Muscle of arm (tissue), 14 donors: ENCODE measurements at places on chromosomes 12 and 14.

- DNase-seq = no peak
Observed at GRCh38 chr14:19771895-19772430, 1.3 kb upstream of the OR4M1 start.

DNA sequence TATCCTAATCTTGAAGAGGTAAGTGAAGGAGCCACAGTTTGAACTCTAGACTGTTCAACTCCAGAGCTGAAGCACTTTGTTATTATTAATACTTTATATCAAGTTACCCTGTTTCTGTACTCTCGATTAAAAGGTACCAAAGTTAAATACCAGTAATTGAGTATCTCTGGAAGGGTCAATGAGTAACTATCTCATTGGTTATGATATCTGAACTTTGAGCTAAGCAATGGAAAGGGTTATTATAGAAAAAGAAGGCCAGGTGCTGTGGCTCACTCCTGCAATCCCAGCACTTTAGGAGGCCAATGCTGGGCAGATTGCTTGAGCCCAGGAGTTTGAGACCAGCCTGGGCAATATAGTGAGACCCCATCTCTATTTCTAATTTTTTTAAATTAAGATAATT, 9.9 kb downstream of the TMEM19 start:
- no peak for DNase-seq

DNA sequence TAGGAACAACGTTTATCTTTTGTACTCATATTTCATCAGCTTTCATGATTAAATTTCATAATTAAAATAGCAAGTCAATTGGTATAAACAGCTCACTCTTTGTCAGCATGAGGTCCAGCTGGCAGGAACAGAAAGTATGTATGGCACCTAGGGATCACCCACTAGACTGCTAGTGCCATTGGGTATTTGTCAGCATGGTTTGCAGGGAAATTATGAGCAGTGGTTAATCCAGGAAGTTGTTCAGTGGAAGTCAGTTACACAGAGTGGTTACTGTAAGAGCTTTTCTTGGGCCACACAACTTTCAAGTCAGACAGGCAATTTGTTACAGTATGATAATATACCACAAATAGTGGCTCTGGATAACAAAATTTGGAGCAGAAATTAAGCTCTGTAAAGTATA, 340.3 kb upstream of the RGS6 start:
- no peak for DNase-seq

- no peak for DNase-seq
Observed at GRCh38 chr14:77364146-77364545, 12.7 kb downstream of the TMED8 start.
